Ecto neural progenitor cell (in vitro differentiated cells): ENCODE measurements at places on chromosomes 13 and 19.

DNA sequence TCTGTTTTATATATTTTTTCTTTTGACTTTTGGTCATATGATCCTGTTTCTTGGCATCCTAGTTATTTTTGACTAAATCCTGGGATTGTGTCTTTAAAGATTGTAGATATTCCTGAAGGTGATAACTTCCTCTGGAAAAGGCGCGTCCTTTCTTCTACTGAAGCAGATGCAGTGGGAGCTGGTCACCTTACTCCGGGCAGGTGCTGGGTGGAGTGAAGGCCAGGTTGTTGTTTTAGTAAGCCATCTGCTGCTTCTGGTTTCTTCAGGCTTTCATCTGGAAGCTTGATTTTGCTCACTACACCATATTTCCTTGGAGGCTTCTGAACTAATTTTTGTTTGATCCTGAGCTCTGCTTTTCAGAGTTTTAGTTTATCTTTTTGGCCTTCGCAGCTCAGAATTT is 21.5 kb downstream of the URI1 start:
- no peak for DNase-seq

DNA sequence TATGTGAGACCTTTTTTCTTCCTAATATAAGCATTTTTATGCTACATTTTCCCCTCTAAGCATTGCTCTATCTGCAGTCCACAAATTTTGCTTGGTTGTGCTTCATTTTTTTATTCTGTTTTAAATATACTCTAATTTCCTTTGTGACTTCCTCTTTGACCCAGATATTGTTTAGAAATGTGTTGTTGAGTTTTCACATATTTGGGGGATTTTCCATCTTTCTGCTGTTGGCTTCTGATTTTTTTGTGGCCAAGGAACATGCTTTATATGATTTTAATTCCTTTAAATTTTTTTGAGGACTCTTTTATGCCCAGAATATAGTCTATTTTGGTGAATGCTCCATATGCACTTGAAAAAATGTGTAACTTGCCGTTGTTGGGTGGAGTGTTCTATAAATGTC is 22.9 kb downstream of the UBAC2 start:
- no peak for DNase-seq

DNA sequence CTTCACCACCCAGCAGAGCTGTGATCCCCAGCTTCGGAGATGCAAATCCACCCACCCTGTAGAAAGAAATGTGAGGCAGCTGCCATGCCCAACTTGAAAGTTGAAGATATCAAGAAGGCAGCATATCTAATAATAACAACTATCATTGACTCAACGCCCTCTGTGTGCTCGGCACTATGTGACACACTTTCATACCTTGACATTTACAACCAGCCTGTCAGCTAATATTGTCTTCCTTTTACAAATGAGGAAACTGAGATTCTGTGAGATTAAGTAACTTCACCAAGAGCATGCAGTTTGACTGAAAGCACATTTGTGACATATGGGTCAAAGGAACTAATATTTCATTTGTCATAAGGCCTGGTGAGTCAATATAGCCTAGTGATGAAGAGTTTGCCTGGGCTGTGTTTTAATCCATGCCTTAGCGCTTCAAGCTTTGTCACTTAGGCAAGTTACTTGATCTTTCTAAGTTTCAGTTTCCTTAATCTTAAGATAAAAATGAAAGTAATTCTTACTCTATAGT is 137.0 kb downstream of the FLT1 start:
- no peak for DNase-seq

- no peak for DNase-seq
These were observed 5.7 kb upstream of the ZNF492 start for GRCh38 chr19:22628401-22628800.

DNA sequence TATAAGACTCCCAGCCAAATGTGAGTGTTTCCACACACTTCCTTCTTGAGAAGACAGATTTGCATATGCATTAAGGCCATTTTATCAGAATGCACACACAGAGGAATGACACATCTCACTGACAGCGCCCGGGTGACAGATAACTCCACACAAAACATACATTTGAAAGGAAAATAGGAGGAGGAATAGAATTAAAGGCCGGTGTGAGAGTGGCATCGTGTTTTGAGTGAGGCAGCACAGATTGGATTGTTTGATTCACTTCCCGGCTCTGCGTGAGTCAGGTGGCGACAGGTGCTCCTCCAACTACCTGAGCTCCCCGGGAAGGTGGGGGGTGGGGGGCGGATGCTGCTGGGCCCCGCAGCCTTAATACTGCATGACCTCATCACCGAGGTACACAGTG is 429.0 kb downstream of the TSHZ3 start:
- DNase-seq = no peak

GRCh38 chr13:81246556-81246955 is 905.6 kb upstream of the SPRY2 start:
- no peak for DNase-seq

DNA sequence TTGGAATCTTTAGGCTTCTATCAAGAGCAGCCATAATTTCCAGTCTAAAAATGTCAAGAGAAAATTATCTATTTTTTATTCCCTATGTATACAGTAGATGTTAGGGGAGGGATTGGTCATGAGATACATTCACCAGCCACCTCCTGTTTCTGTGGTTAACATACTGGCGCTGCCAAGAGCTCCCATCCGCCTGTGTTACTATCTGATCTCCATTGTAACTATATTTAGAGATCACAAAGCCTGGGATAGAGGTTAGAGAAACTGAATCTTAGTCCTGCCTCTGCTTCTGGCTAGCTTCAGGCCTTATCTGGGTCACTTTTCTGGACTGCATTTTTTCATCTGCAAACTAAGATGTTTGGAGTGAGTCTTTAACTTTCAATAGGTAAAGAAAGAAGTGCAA is 46.3 kb downstream of the POLR1D start:
- DNase-seq = no peak

DNA sequence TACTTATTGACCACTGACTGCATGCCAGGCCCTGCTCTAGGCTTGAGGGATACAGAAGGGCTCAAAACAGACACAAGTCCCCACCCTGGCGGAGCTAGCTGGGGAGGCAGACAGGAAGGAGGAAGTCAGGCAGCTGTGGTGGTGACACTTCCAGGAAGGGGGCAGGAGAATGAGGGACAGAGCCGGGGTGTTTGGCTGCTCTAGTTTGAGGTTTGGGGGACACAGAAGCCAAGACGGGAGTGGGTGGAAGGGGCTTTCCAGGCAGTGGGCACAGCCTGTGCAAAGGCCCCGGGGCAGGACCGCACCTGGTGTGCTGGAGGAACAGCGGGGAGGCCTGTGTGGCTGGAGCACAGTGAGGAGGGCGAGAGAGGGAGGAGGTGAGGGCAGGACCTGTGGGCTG is 4.0 kb downstream of the MRPL54 start:
- no peak for DNase-seq

GRCh38 chr19:14272623-14273022 is 66.7 kb upstream of the ADGRL1 start:
- no peak for DNase-seq

GRCh38 chr13:112346173-112346898 is 29.8 kb upstream of the SPACA7 start:
- DNase-seq = peak; percentile 70

DNA sequence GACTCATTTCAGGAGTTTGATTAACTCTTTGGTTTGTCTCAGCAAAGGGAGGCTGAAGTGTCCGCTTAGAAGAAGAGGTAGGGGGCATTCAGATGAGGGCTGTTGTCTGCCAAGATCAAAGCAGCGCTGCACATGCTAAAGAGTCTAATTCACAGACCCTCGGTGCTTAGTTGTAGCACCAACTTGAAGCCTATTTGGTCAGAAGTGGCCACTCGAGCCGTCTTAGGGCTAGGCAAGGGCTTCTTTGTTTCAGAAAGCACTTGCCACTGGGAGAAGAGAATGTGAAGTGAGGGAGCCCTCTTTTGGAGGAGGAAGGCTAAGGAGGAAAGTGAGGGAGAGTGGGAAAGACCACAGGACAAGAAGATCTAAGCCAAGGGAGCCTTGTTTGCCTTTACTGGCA is 313.4 kb upstream of the TMTC4 start:
- DNase-seq = peak; percentile 48

DNA sequence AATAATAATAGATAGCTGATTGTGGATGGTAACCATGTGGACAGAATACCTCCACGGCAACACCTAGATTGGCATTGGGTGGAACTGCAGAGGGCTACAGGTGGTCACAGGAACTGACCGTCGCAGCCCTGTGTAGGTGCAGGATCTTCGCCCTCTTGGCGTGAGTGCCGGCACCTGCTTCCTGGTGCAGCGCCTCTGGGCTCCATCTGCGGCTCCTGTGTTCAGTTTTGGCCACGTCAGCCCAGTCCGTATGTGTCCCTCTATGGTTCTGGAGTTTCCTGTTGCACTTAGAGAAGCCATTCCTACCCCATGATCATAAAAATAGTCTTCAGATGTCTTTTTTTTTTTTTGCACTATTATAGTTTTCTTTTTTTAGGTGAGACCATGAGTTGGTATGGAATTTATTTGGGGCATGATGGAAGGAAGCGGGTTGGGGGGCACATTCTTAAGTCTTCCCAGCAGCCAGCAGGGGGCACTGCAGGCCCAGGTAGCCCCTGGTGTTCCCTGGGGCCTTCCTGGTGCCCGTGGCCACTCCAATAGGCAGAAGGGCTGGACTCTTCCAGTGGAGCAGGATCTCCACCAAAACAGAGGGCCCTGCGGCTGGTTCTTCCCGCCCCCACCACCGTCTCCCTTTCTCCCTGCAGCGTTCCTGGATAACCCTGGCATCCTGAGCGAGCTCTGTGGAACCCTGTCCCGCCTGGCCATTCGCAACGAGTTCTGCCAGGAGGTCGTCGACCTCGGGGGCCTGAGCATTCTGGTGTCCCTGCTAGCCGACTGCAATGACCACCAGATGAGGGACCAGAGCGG is 10.1 kb upstream of the SLC25A42 start:
- peak; percentile 79 for DNase-seq

GRCh38 chr13:25198647-25199046 is 26.6 kb upstream of the AMER2 start:
- DNase-seq = no peak

DNA sequence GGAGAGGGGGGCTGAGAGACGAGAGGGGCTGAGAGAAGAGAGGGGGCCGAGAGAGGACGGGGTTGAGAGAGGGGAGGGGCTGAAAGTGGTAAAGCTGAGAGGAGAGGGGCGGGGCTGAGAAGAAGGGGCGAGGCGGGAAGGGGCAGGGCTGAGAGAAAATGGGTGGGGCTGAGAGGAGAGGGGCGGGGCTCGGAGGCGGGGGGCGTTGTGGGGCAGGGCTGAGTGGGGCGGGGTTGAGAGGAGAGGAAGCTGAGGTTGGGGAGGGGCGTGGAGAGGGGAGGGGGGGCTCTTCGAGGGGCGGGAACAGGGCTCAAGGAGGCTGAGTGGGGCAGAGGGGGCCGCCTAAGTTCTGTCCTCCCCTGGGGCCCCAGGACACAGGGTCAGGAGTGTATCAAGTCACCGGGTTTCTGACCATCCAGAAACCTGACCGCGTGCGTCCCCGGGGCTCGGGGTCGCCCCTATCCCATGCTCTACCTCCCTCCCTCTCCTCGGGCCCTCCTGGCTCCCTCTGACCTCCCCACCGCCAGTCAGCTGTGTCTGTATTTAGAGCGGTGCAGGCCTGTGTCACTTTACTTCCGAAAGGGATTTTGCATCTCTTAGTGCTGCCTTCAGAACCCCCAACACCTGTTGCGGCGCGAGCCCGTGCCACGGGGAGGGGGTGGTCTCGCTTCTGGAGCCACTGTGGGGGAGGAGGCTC is 38.6 kb upstream of the SEMA6B start:
- peak; percentile 89 for DNase-seq

DNA sequence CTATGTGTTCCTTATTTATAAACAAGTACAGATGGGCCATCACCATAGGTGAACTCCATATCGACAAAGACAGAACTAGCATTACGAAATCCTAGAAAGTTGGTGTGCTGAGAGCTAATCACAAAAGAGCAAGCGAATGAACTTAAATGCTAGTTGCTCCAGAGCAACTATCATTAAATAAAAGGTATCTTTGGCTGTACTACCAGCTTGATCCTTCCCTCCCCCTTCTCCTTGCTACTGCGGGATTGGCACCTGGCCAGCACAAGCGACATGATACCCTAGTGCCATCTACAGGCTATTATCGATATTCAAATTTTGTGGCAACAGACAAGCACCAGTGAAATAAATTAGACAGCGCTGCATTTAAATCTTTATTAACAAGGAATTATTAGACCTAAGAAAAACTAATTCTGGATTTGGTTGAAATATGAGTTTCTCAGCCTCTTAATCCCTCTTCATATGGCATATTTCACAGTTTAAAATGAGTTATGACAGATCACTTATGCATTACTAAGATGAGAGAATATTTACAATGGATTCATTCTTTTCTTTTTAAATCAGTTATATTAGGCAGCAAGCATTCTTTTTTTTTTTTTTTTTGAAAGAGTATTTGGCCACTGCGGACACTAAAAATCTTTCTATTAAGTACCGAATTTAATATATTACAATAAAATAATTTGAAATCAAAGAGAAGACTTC is 5.8 kb downstream of the PCDH9 start:
- DNase-seq = peak; percentile 56

DNA sequence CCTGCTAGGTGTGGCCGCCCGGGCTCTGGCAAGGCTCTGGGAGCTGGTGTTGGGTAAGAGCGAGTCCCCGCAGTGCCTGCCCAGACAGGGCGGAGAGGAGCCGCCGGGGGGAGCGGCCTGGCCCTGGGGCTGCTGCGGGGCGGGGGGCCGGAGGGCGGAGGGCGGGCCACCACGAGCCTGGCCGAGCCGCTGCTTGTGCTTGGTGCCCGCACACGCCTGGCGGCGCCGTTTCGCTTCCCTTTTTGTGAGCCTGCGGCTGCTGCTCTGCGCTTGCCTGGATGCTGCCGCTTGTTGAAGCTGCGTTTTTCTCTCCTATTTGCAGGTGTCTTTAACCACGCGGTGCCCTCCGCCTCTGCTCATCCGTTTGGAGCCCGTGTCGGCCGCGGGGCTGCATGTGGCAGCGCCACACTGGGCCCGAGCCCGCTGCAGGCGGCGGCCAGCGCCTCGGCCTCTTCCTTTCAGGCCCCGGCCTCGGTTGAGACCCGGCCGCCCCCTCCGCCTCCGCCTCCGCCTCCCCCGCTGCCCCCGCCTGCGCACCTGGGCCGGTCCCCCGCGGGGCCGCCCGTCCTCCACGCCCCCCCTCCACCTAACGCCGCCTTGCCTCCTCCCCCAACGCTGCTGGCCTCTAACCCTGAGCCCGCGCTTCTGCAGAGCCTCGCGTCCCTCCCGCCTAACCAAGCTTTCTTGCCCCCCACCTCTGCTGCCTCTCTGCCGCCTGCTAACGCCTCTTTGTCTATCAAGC is 8.5 kb downstream of the PLEKHJ1 start:
- DNase-seq = no peak

- no peak for DNase-seq
These were observed 60.0 kb downstream of the MLLT1 start for GRCh38 chr19:6219586-6220290.

GRCh38 chr19:47542030-47542475 is 27.2 kb upstream of the NAPA start:
- DNase-seq = no peak

GRCh38 chr13:41144576-41144975 is 12.0 kb upstream of the KBTBD6 start:
- no peak for DNase-seq

GRCh38 chr19:30022659-30023058 is 80.6 kb downstream of the URI1 start:
- no peak for DNase-seq

GRCh38 chr13:37173214-37173613 is 67.8 kb upstream of the CSNK1A1L start:
- no peak for DNase-seq

GRCh38 chr13:35841060-35841521 is 290.1 kb downstream of the DCLK1 start:
- DNase-seq = no peak
